ENCODE measurements at places on chromosomes 12 and 14.

DNA sequence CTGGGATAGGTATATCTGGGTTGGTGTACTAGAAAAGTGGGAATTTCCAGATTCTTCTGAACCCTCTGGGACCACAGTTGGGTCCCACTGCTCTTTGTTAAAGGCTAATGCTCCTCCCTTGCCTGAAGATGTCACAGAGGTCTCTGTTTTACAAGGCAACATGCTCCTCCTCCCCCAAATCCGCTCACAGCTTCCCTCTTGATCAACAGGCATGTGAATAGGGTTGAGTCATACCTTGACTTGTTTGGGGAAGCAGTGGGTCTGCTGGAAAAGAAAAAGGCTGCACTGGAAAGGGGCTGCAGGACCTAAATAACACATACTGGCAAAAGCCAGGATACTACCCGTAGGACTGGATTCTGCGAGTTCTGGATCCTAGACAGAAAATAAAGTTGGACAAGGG is 165.4 kb upstream of the TMEM260 start:
- no peak for DNase-seq

- no peak for DNase-seq
These were observed 21.3 kb downstream of the DACT1 start for GRCh38 chr14:58659061-58659460.

DNA sequence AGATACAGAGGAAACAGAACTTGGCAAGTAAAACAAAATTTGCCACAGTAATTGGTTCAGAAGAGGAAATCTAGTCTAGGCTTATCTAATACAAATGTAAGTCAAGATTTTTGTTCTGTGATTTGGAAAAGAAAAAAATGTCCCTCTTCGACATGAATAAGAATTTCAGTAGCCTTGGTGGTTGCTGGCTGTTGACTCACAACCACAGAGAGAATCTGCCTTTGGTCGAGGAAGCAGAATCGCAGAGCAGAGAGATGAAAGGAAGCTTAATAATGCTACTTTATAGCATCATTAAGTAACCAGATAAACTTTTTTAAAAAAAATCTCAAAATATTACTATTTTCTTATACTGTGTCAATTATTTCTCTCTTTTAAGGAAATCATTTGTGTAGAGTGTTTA is 1096.6 kb downstream of the FLRT2 start:
- DNase-seq, result no peak

- DNase-seq, result no peak
These were observed 663 bp downstream of the PTGER2 start for GRCh38 chr14:52314595-52315354.

- no peak for DNase-seq
These were observed 354.4 kb downstream of the MED13L start for GRCh38 chr12:115922952-115923564.

DNA sequence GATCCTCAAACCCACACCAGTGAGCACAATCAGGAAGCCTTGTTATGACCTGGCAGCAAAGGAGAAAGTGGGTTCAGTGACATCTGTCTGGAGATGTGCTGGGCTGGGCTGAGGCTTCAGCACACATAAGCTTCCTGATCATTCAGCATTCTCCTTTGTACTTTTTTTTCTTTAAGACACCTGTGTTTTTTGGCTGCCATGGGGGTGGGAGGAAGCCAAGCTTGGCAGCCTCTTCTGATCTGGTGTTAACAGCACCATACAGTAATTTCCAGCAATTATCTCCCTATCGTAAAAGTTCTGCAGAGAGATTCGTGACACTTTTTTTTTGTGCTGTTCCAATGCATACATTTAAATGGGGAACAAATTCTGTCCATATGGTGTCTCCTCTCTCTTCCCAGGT is 38.9 kb upstream of the RASSF3 start:
- peak; percentile 14 for DNase-seq

GRCh38 chr14:79734151-79734550 is 477.2 kb downstream of the DIO2 start:
- DNase-seq, result peak; percentile 99
